Thyroid gland (tissue), 4 donors: ENCODE measurements at places on chromosomes 5 and 9.

GRCh38 chr5:96884995-96885394, 8.7 kb downstream of the ERAP2 start:
- no peak for DNase-seq

GRCh38 chr5:86979811-86980411, 287.8 kb upstream of the RASA1 start:
- no peak for DNase-seq

GRCh38 chr5:14193496-14193895, 50.4 kb downstream of the TRIO start:
- no peak for DNase-seq

DNA sequence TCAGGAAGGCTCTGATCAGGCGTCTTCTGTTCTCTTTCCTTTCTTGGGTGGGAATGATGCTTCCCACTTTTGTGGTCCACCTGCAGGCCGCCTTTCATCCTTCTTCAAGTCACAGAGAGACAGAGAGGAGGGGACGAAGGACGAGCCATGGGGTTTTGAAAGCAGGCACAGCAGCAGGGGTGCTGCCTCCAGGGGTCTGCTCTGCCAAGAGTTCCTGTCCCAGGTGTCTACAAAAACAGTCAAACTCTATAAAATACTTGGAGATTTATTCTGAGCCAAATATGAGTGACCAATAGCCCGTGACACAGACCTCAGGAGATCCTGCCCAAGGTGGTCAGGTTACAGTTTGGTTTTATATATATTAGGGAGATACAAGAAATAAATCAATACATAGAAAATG, 34.5 kb upstream of the LCP2 start:
- no peak for DNase-seq

DNA sequence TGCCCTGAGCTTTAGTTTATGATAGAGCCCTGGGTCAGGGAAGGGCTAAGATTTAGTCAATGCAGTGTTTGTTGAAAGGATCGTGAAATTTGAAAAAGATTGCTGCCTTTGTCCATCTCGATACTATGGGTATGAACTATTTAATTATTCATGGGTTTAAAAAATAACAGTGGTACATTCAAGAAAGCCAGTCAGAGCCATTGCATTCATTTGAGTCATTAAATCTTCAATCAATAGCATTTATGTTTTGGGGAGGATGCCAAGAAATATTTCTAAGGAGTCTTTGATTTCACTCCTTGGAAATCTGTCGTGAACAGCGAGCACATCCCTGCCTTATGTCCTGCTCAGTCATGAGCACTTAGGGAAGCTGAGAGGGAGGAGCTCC, 54.4 kb upstream of the LRRTM2 start:
- no peak for DNase-seq

DNA sequence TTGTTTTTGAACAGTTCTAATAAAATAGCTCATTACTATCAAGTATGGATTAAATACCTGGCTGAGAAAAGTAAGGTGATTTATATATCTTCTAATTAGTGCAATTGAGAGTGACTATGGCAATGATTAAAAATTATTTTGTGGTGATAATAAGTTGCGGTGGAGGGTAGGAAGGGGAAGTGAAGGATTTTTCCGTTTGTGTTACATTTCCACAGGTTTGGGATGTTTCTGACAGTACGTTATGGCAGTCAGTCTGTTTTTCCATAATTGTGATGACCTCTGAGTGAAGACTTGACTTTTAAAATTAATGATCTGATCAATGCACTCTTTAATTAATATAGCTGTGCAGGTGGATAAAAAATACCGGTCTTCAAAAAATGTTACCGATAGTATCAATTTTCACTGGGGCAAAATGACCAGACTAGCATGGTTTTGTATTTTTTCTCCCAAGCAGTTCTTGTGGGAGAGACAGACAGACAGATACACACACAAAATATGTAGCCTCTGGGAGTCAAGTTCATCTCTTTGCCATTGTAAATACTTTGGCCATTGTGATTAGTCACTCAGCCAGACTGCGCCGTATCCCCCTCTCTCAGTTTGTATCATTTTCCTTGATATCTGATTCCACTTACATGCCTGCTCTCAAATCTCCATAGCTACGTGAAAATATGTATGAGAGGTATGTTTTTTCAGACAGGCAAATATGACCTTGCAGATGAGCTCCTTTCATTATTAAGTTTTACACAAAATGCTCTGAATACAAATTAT, 60.2 kb downstream of the ARHGAP26 start:
- no peak for DNase-seq

DNA sequence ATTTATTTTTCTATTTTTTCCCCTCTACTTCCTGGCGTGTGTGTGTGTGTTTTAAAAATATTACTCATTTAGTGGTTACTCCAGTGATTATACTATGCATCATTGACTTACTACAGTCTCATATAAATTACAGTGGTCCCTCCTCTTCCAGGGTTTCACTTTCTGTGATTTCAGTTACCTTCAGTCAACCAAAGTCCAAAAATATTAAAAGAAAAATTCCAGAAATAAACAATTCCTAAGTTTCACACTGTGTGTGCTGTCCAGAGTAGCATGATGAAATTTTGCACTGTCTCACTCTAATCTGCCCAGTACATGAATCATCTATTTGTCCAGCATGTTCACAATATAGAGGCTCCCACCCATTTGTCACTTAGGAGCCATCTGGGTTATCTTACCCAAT, 47.4 kb upstream of the CCDC112 start:
- DNase-seq = no peak

DNA sequence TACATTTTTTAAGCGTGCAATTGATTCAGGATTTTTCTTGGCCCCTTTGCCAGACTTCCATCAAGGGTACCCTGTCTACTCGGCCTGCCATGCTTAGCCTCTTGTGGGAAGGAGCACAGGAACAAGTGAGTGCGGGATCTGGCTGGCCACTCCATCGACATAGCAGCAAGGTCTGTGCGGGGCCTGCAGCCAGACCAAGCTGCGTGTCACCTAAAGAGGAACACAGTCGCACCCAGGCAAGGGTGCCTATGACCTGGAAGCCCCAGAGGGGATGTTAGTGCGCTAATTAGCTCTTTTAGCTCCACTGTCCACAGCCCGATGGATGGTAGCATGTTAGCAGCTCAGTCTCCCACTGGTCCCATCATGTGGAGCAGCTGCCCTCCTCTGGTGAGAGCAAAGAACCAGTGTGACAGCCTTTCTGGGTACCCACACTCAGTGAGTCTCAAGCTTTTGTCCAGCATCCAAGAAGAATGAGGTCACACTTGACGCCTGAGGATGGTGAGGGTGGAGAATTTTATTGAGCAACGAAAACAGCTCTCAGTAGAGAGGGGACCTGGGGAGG, 38.7 kb downstream of the FTMT start:
- no peak for DNase-seq

GRCh38 chr5:119322948-119323537, 32.8 kb upstream of the TNFAIP8 start:
- DNase-seq = no peak

DNA sequence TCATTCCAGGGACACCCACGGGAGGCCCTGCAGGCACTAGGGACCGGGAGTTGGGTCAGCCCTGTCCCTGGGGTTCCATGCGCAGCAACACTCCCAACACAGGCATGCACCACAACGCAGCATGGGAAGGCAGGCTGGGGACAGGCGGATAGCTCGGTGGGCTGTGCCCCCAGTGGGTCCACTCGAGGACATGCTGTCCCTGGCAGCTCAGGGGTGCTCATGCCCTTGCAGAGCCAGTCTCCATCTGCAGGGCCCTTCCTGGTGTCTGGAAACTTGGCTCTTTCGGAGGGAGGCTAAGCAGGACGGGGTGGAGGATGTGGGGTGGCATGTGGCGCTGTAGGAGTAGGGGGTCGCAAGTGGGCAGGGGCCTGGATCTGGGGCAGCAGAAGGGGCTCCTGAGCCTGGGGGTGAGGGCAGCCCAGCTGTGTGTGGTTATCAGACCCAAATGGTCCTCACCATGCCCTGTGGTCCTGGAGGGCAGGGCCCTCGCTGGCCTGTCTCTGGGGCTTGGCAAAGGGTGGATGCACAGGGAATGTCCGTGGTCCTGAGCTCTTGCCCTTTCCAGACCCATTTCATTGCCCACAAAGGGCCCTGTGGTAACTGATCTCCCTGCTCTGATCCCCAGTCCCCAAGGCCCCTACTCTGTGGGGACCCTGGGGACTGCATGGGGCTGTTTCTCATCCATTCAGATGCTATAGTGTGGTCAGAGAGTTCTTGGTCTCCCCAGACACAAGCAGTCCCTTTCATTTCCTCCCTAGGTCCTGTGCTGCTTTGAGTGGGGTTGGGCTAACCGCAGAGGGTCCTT, 90.3 kb upstream of the PHYKPL start:
- no peak for DNase-seq

DNA sequence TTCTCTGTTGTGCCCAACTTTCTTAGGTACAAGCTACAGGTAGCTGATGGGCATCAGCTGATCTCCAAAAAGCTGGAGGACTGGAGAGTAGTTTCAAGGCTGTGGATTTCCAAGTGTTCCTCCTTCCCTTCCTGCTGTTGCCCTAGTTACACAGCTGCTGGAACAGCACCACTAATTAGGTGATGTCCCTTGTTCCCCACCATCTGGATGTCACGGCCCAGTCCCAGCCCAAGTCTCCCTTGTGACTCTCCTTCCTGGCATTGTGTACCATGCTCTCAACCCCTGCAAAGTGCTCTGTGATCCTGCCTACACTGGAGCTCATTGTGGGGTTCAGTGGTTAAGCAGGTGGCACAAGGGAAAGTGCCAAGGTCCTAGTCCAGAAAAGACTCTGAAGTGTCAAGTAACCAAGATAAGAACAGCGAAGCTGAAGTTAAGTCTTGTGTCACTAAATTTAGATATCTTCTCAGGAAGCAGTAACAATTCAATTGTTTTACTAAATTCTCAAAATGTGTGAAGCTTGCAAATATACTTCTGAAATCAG, 604.5 kb downstream of the ISL1 start:
- DNase-seq = no peak

GRCh38 chr5:3449481-3449880, 146.2 kb upstream of the IRX1 start:
- no peak for DNase-seq

- no peak for DNase-seq
These were observed 7.1 kb downstream of the RAPGEF1 start for GRCh38 chr9:131732636-131733289.

GRCh38 chr5:126519637-126520592, 75.1 kb downstream of the ALDH7A1 start:
- DNase-seq = peak; percentile 52
